ENCODE measurements at places on chromosomes 11 and 22. TPM values are rescaled to one million over a fixed set of nuclear protein-coding genes. Genes with fewer than 3 reads are reported as not detected.
A peak's percentile ranks its signal among the peaks of the same experiment; 100 is the strongest.

Gene KRTAP5-9
- total RNA-seq: not detected

DNA sequence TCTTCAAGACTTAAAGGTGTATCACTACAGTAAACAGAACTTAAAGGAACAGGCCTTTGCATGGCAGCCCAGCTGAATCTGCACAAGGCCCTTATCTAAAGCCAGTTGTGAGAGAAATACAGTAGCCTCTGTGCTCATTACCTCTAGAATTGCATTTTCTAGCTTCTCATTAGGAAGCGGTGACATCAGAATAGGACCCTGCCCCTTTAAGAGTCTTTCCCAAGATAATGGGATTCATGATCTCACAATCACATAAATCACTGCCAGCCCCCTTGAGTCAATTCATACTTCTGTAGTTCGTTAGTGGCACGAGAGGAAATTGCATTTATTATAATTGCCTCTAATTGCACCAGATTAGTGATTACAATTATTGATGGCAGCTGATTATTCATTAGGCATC is 170.3 kb downstream of the NTM start:
- DNase-seq: no peak

GRCh38 chr11:111912535-111912934 is at the start of gene HSPB2:
HSPB2 (plus strand) TSS chr11:111912734; CDS start chr11:111912830, 96 bp downstream.
- no peak for DNase-seq

Gene CNGA4
- 0.43 TPM for total RNA-seq

- no peak for DNase-seq
Observed at GRCh38 chr11:70315716-70316115, 45.2 kb downstream of the PPFIA1 start.

GRCh38 chr11:36006556-36006955 is 62.7 kb downstream of the LDLRAD3 start:
- no peak for DNase-seq

Gene KRTAP5-7
- total RNA-seq: not detected

DNA sequence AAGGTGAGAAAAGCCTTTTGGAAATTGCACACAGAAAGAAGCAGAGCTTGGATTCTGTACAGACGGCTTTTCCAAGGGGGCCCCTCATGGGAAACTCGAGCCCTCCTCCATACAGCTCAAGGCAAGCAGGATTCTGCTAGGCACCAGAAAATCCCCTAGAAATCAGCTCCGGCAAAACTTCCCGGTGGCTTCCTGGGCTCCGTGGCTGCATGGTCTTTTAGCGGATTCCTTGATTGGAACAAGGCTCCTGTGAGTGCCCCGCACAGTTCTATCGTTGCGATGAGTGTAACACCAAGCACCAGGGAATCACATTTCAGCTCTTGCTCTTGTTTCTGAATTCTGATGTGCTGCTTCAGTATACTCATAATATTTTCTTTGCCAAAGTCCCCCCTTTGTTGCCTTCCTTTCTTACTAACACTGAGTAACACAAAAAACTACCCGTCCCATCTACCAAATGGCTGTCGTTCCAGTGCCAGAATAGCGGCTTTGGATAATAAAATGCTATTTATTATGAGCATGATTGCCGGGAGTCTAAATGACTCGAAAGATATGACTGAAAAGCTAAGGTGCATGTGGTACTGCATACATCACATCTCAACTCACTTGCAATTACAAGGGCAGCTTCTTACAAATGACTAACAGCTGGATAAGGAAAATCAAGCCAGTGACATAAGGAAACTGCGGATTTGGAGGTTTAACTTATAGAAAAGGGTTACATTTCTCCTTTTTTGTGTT is 494.1 kb downstream of the DLG2 start:
- DNase-seq: no peak

DNA sequence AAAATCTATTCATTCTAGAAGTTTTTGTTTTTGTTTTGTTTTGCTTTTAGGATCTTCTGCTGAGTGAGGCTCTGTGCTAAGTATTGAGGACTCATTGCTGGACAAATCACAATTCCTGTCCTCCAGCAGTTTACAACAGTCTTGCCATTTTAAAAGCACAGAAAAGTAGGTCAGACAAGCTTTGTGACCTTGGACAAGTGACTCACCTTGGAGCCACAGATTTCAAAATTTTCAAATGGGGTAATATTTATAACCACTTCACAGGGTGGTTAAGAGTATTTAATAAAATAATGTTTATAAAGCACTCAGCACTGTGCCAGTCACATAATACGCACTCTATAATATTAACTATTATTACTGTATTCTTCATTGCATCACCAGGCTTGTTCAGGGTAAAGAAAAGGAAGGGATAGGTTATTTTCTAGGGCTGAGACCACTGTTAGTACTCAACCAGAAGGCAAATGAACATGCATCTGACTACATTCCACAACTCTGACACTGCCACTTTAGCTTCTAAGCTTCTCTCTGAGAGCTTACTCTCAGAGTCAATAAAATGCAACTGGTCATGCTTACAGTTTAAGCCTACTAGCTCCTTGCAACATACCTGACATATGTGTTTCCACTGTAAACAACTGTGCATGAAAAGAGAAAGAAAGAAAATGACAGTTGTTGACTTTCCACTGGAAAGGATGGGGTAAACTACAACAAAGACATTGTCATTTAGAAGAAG is 63.2 kb upstream of the FIBIN start:
- peak; percentile 83 for DNase-seq

Gene SLC5A1
- not detected for total RNA-seq

GRCh38 chr11:64334764-64335735 is 5.0 kb upstream of the CCDC88B start:
- DNase-seq: peak; percentile 86

Gene WEE1
- total RNA-seq: 51.2 TPM

Gene LYVE1
- total RNA-seq: under 0.01 TPM

DNA sequence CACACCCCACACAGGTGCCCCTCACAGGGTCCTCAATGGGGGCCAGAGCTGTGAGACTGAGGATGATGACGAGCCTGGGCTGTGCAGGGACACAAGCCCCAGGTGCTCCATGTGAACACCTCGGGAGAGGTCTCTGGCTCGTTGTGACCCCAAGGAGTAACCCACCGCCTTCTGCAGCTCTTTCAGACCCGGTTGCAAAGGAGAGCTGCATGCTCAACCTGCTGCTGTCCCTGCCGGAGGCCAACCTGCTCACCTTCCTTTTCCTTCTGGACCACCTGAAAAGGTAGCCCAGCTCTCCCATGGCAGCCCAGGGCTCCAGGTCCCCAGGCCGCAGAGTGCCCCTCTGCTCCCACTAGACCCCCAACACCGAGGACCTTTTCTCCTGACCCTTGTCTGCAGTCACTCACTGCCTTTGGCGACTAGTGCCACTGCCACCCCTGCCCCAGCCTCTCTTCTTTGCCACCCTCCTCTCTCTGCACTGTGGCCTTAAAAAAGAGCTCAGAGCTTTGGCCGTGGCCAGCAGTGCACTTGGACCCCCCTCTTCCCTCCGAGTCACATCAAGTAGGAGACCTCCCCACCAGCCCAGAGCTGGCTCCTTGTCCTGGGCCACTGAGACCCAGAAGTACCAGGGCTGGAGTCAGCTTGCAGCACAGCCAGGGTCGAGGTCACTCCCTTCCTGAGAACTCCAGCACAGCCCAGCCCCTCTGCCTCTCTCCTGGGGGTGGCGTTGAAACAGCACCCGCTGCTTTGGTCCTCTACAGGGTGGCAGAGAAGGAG is 133.7 kb downstream of the BCR start:
- DNase-seq: no peak

Gene LPXN
- total RNA-seq: 3.5 TPM

- DNase-seq: no peak
Observed at GRCh38 chr22:42065438-42066125, 5.0 kb downstream of the NAGA start.

GRCh38 chr22:30195245-30196140 is 51.1 kb downstream of the LIF start:
- no peak for DNase-seq

DNA sequence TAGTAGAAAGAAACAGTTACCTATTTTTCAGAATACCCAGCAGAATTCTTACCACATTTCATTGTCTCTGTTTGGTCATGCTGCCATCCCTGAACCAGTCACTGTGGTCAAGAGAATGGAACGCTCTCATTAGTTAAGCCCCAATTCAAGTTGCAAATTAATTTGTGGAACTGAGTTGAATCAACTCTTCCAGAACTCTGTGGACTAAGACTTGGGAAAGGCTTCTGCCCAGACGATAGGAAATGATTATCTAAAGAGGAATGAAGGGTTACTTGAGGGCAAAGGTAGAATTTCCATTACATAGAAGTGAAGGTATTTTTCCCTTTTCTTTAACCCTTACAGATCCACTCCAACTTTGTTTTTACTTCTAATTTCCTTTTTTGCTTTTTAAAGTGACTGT is 286.4 kb downstream of the DYNC2H1 start:
- DNase-seq: no peak

DNA sequence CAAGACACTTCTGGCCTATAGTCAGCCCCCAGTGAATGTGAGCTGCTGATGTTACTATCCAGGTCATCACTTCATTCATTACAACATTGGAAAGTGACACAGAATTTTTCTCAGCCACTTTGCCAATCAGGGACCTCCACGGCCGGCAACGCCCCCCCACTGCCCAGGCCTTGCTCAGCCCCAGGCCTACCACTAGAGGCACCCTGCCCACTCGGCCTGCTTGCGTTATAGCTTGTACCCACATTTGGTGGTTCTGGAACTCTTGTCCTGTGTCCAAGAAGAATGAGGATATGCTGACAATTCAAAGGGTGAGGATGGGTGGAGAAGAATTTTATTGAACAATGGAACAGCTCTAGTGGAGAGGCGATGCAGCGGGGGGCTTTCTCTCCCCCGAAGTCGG is 96.2 kb downstream of the TSPAN18 start:
- DNase-seq: no peak

Gene OR51I1
- not detected for total RNA-seq

Gene ARHGAP42
- 13.9 TPM for total RNA-seq

DNA sequence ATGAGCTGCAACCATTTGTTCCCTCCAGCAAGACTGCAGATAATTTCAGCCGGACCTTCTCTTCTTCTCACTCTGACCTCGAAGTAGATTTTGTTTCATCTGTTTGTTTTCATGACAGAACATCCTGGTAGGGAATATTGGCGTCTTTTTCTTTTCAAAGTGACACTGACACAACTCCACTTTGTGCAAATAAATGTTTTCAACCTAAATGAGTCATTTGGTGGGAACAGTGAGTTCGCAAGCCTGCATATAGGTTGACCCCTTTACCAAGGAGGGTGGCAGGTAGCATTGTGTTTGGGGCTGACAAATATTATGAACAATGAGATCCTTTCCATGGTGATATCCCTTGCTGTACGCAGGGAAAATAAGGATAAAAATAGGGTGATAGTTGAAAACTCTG is 55.0 kb downstream of the LARGE1 start:
- peak; percentile 42 for DNase-seq

Gene PANX3
- total RNA-seq: not detected

Gene RCN1
- total RNA-seq: 367 TPM

GRCh38 chr11:111944139-111944538 is 7.0 kb downstream of the DIXDC1 start:
- peak; percentile 83 for DNase-seq

Gene MAP6
- total RNA-seq: 3.0 TPM

Measured in fibroblast of villous mesenchyme (primary cell).